ENCODE measurements at places on chromosomes 1 and 21.

DNA sequence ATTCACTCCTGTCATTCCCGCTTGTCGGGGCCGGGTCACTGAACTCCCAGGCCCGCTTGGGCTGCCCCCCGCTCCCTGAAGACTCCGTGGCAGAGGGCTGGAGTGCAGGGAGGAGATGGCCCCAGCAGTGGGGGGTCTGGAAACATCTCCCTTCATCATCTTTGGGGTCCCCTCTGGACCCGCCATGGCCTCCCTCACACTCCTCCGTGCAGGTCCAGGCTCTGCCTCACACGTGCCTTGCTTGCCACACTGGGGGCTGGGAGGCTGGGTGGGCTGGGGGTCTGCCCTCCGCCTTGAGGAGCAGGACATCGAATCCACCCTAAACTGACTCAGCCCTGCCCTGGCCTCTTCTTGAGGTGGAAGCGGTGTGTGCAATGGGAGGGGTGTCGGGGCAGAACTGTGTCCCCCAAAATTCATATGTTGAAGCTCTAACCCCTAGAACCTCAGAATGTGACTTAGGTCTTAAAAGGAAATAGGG is 35.2 kb downstream of the POFUT2 start:
- DNase-seq: no peak
- H3K27ac ChIP-seq: no peak overlapping the region
- no peak overlapping the region for H3K4me3 ChIP-seq
- no peaks in the 10 kb centered on the region for H3K36me3 ChIP-seq

GRCh38 chr1:18192974-18193373 is 85.4 kb downstream of the IGSF21 start:
- no peak for DNase-seq
- H3K27ac ChIP-seq: no peak overlapping the region
- no peaks in the 10 kb centered on the region for H3K36me3 ChIP-seq
- no peaks in the 10 kb centered on the region for H3K4me1 ChIP-seq

GRCh38 chr1:89996450-89997110 is 1.7 kb downstream of the ZNF326 start:
- H3K36me3 ChIP-seq: 0 out of 2 replicates have a peak, but pooled peaks cover 7% of the 10 kb centered on the region
- H3K4me1 ChIP-seq: peaks cover 35% of the 10 kb centered on the region
- H3K27ac ChIP-seq: peak overlapping the region; percentile 89
- H3K27me3 ChIP-seq: no peaks in the 10 kb centered on the region
- peak overlapping the region; percentile 94 for H3K4me3 ChIP-seq
- no peak for DNase-seq

- H3K27me3 ChIP-seq: no peaks in the 10 kb centered on the region
- no peak overlapping the region for H3K27ac ChIP-seq
- no peak overlapping the region for H3K4me3 ChIP-seq
These were observed 4.8 kb upstream of the SELENON start for GRCh38 chr1:25795211-25795610.

GRCh38 chr1:226682871-226683814 is 55.9 kb downstream of the ITPKB start:
- peaks cover 5% of the 10 kb centered on the region for H3K4me1 ChIP-seq
- no peaks in the 10 kb centered on the region for H3K27me3 ChIP-seq
- DNase-seq: no peak
- no peaks in the 10 kb centered on the region for H3K36me3 ChIP-seq

Data from GM23248 (cell line).